Stimulated activated CD4-positive, alpha-beta T cell treated with anti-CD3 and anti-CD28 coated beads, Interleukin-4, amount 100 ng/mL, for 4 hours (primary cell): ENCODE measurements at places on chromosomes 4 and X.
A peak's percentile ranks its signal among the peaks of the same experiment; 100 is the strongest.

DNA sequence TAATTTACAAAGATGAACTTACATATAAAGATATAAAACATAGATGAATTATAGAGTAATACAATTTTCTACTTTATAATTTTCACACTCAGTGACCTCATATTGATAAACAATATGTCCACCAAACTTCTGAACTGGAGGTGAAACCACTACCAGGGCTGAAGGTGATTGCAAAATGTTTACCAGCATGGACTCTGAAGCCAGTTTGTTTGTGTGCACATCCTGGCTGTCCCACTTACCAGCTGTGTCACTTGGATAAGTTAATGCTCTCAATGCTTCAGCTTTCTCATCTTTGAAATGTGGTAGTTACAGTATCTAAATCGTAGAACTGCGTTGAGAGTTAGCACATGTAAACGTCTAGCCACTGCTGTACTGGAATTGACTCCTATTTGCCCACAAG, 392.6 kb downstream of the HNRNPD start:
- DNase-seq, result no peak

- DNase-seq, result no peak
Observed at GRCh38 chr4:19776021-19776459, 475.7 kb upstream of the SLIT2 start.

DNA sequence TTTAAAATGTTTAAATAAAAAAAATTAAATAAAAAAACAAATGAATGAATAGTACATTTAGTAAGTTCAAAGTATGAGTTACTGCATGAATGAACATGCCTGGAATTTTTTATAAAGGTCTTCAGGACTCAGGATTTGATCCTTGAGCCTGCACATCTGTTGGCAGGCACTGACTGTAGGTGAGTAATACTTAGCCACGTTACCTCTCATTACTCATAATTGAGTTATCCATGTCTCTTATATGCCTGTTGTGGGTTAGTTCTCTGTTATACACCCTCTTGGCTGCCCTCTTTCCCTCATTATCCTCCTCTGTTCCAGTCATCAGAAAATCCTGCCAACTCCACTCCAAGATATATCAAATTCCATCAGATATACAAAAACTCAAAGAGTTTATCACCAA, 276.0 kb downstream of the FBXW7 start:
- no peak for DNase-seq

GRCh38 chr4:166077782-166078181, 204.7 kb downstream of the TLL1 start:
- no peak for DNase-seq

DNA sequence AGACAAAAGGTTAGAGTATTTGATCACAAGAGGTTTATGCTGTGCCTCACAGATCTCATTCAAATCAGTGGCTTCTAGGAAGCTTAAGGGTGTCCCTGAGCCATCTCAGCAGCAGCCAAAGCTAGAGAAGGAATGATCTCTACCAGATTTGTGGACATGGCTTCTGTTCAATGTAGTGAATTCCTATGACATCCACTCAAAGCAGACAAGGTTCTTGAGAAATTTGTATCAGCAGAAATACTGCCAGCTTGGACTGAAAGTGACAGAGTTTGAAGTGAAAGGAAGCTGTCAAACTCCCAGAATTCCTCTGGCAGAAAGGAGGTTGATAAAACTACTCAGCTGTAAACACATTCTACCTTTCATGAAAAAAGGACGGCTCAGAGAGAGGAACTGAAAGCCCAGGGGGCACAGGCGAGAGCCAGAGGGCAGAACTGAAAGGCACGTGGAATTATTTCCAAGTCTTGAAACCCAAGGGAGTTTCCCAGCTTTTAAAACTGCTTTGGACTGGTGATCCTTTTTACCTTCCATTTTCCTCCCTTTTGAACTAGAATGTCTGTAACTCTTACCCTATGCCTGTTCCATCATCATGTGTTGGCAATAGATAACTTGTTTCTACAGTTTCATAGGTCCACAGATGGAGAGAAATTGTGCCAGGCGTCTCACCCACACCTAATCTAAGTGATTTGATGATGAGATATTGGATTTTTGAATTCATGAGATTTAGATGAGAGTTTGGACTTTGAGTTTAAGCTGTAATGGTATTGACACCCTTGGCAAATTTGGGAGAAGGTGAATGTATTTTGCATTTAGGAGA, 14.5 kb upstream of the MED14 start:
- DNase-seq, result no peak

DNA sequence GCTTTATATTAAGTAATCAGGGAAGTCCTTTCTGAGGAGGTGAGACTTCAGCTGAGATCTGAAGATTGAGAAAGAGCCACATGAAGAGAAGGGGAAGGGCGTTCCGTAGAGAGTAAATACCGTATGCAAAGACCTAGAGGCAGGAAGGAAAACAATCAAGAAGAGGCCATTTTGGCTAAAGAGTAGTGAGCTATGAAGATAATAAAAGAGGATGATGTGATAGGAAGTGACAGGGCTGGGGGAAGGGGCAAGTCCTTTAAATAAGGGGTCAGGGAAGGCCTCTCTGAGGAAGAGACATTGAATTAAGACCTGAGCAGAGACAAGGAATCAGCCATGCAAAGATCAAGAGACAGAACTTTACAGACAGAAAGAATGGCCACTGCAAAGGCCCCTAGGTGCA, 86.2 kb downstream of the ZIC3 start:
- no peak for DNase-seq

DNA sequence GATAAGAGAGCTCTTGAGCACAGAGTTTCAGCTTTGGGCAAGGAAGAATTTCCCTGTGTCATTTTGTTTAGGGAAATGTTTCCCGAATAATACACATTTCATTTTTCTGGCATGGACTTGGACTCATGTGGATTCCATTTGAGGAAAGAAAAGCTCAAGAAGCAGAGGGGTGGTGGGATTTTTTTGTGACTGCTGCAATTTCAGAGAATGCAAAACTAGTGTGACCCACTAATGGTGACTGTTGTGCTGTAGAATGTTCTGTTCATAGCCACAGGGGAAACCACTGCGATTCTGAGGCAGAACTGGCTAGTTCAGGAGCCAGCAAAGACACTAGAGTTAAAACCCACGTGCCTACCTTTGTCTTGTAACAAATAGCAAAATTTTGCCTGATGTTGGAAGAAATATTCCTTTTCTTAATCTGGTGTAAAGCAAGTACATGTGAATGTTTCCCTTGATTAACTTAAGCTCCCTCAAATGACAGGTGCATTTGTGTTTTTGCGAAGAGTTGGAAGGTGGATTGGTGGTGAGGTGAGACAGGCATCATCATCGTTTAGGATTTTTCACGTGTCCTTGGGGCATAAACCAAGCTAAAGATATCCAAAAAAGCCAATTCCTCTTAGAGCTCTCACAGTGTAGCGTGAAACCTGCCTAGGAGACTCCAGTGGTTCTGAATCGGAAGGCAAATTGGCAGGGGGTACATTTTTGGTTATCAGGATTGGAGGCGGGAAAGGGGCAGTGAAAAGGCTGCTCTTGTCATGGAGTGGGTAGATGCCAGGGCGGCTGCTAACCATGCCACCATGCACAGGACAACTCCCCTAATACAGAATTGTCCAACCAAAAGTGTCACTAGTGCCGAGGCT, 38.0 kb upstream of the FAM9C start:
- DNase-seq, result no peak

- no peak for DNase-seq
Observed at GRCh38 chr4:128310266-128310697, 22.7 kb upstream of the PGRMC2 start.

- no peak for DNase-seq
Observed at GRCh38 chrX:20414762-20415445, 148.2 kb upstream of the RPS6KA3 start.

- peak; percentile 59 for DNase-seq
Observed at GRCh38 chrX:111098874-111099273, 2.9 kb downstream of the PAK3 start.

- DNase-seq, result no peak
Observed at GRCh38 chr4:150855981-150856510, 159.0 kb downstream of the LRBA start.

DNA sequence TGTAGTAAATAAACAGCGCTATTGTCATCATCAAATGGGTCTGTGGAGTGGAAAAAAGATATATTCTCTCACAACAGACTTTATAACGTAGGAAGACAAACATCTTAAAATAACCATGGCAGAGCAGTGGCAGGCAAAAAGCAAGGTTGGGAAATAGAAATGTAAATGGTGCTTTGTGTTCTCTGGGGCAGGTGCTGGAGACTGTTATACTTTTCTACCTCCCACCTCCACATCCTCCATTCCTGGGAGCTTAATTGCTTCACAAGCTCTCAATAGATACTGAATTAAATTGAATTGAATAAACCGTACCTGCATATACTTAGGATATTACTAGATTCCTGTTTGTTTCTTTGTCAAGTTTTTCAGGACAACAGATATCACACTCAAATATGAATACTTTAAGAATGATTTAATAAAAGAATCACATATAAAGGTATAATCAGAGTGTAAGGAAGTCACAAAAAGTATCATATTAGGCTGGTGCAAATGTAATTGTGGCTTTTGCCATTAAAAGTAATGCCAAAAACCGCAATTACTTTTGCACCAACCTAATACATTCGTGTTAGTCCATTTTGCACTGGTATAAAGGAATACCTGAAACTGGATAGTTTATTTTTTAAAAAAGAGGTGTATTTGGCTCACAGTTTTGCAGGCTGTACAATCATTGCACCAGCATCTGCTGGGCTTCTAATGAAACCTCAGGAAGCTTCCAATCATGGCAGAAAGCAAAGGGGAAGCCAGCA, 367.3 kb downstream of the GRIA2 start:
- no peak for DNase-seq

DNA sequence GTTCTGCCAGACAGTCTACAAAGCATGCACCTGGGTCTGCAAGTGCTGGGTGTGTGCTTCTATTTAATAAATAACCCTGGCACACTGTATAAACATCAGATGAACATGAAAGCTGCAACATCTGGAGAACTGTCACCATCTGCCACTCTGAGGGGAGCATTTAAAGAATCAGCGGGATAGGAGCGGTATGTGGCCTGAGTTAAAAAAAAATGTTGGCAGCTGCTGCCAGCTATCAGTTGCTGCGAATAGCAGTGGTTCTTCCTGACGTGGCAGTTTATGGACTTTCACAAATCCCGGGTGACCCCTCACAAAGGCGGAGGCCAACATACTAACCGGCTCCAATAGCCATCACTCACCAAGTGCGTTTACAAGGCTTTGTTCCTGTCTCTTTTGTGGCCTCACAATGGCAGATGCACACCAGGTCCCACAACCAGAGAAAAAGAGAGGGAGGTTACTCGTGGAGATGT, 95.1 kb downstream of the RASL11B start:
- no peak for DNase-seq

DNA sequence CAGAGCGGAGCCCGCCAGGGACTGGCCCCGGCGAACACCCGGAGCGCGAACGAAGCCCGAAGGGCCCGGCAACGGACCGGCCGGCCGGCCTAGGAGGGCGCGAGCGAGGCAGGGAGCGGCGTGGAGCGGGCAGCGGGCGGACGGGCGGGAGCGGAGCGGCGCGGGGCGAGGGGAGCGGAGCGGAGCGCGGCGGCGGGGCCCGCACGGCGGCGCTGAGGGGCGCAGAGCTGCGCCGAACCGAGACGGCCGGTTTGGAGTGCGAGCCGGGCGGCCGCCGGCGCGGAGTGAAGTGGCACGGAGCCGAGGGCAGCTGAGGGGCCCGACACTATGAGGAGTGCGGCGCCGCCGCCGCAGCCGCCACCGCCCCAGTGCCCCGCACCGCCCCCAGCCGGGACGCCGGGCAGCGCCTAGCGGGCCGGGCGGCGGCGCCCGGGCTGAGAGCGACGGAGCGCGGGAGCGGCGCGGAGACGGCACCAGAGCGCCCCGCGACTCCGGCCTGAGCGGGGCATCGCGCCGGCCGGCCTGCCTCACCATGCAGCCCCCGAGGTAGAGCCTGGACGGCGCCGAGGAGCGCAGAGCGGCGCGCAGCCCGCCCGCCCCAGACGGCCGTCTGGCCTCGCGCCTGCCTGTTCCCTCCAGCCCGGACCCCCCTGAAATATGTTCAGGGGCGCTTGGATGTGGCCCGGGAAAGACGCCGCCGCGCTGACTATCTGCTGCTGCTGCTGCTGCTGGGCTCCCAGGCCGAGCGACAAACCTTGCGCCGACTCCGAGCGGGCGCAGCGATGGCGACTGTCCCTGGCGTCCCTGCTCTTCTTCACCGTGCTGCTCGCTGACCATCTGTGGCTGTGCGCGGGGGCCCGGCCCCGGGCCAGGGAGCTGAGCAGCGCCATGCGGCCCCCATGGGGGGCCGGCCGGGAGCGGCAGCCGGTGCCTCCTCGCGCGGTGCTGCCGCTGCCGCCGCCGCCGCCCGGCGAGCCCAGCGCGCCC, 793 bp downstream of the NALF2 start:
- DNase-seq, result no peak

DNA sequence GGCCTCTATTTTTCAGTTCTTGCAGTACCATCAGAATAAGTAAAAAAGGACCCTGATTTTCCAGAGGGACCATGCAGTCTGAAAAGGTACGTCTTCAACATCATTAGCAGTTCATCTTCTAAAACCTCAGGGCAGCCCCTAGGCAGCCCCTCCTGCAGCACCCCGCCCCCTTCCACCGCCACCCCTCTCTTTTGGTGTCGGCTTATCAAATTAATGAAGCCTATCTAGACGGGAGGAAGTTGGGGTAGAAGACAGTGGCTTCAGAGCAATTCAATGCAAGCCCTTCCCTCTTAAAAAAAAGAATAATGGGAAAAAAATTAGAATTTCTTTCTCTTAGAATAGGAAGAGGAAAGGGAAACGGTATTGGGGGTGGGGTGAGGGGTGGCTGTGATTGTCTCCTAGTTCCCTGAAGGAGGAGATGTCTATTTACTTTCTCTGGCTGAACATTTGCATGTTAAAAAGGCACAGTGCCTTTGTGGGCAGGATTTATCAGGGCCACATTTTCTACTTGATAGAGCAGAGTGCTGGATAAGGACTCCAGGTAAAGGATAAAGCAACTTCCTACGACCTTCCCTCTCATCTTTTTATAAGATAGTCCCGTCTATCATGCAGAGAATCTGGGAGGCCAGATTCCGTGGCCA, 159.4 kb downstream of the MGST2 start:
- DNase-seq, result no peak

DNA sequence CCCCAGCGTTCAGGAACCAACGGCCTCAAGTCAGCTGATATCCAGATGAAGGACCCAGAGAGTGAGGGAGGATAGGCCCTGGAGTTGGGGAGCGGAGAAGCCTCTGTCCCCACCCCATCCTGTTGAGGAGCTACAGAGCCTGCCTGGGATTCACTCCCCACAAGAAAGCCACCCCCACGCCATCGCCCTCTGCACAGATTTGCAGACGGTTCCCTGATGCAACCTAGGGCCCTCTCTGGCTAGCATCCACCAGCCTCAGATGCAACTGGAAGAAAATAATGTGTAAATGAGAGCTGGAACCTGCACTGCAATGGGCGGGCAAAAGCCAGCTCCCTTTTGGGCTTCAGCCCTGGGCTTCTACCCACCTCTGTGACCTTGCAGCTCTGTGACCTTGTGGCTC, 185.6 kb downstream of the BCOR start:
- DNase-seq, result no peak

DNA sequence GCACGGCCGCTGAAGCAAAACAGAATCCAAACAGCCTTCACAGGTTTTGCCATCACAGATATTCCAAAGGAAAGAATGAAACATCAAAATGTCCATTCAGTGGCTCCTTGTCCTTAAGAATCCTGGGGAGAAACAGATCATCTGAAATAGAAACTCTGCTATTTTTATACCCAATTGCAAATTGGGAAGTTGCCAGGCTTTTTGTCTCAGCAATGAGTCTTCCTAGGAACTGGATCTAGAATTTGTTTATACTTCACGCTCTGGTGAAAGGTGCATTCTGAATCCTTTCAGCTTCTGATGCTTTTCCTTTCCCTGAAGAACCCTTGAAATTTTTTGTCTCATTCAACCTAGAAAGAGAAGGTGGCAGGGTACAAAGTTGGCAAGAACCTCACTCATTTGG, 218.9 kb downstream of the FBXW7 start:
- no peak for DNase-seq

- DNase-seq, result no peak
Observed at GRCh38 chrX:113959912-113960626, 623.8 kb upstream of the HTR2C start.
